ENCODE measurements at places on chromosomes 3 and 15. TPM values are rescaled to one million over a fixed set of nuclear protein-coding genes. Genes with fewer than 3 reads are reported as not detected.

Gene HIGD2B
- not detected for total RNA-seq

- H3K4me3 ChIP-seq = no peak overlapping the region
- H3K36me3 ChIP-seq = no peaks in the 10 kb centered on the region
- DNase-seq = no peak
- no peaks in the 10 kb centered on the region for H3K27me3 ChIP-seq
Observed at GRCh38 chr3:190444576-190445145, 5.0 kb downstream of the TMEM207 start.

DNA sequence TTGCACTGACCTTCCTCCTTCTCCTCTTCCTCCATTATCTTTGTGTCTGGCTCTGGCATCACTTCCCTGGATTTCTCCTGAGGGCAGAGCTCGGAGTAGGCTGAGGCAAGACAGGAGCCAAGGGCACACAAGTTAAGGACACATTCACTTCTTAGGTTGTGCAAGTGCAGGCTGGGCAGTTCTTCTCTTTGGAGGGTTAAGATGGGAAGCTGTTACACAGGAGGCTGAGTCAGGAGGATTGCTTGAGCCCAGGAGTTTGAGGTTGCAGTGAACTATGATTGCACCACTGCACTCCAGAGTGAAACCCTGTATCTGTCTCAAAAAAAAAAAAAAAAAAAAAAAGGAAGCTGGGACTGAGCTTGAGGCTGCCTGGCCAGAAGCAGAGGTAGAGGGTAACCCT lies 176.2 kb upstream of the ANKRD28 start:
- DNase-seq = no peak
- no peaks in the 10 kb centered on the region for H3K27me3 ChIP-seq
- H3K27ac ChIP-seq = no peak overlapping the region
- no peaks in the 10 kb centered on the region for H3K36me3 ChIP-seq
- H3K4me1 ChIP-seq = no peaks in the 10 kb centered on the region

Gene TIMP4
- total RNA-seq = not detected

Data from SJCRH30 (cell line).